ENCODE measurements at places on chromosomes 5 and 9.

- DNase-seq: no peak
These were observed 44.6 kb upstream of the ALDH1B1 start for GRCh38 chr9:38347946-38348345.

- DNase-seq: no peak
These were observed 25.7 kb downstream of the FAM170A start for GRCh38 chr5:119655061-119655460.

DNA sequence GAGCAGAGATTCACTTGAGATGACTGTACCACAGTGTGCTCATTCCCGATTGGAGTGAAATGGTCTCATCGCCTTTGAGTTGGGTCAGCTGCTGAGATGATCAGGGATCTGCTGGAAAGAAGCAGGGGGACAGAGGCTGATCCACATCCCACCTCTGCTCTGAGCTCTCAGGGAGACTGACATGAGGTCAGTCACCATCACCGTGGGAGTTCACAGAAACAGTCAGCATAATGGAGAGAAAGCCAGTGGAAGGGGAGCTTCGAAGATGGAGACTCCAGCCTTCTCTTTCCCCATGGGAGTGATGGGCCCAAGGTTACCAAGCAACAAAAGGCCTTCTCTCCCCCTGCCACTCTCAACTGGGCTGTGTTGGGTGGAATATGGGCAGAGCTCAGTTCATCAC, 276.4 kb downstream of the CDK5RAP2 start:
- no peak for DNase-seq

DNA sequence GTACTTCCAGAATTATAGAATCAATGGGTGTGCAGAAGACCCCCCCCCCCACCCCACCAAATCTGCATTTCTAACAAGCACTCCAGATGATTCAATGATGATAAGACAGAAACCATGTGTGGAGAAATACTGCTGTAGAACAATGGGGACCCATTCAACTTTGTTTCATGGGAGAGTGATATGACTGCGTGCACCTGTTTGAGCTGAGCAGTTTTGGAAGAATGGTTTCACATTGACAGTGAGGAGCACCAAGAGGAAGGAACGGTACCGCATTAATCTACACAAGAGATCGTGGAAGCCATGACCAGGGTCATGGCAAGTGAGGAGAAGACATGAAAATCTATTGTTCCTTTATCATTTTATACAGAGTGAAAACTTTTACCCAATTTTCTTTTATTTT, 202.7 kb downstream of the CD180 start:
- DNase-seq: no peak

DNA sequence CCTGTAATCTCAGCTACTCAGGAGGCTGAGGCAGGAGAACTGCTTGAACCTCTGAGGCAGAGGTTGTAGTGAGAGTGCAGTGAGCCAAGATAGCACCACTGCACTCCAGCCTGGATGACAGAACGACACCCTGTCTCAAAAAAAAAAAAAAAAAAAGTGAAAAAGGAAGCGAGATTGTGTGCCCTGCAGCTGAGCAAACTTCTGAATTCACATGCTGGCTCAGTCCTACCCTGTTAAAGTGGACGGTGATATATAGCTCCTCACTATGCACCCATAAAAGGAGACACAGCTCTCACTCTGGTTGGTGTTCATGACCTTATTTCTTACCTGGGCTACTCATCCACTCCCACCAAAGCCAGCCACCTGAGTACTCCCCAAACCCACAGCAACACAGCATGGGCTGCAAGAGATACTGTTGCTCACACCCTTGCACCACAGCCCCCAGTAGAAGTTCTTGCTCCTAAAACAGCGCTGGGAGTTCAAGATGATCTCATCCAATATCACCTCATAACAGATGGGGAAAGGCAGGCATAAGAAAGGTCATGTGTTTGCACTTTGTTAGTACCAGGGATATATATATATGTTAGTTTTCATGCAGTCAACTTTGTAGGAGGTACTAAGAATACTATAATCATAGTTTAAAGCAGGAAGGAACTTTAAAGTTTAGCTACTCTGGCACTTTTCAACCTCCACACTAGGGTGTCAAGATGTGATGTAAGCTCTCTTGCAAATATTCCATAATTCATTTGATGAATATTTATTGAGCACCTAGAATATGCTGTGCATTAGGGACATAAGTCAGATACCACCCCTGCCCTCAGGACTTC, 4.0 kb downstream of the TTLL11 start:
- DNase-seq: no peak

GRCh38 chr9:110626101-110626829, 42.3 kb upstream of the MUSK start:
- no peak for DNase-seq

GRCh38 chr9:14941501-14942405, 31.5 kb upstream of the FREM1 start:
- DNase-seq: no peak

- DNase-seq: peak; percentile 32
These were observed 2.6 kb upstream of the RFX3 start for GRCh38 chr9:3528451-3528850.

GRCh38 chr9:28915202-28915930, 1342.1 kb upstream of the C9orf72 start:
- DNase-seq: no peak

GRCh38 chr5:143977891-143978461, 166.0 kb downstream of the HMHB1 start:
- no peak for DNase-seq

- no peak for DNase-seq
These were observed 21.4 kb downstream of the GLRA1 start for GRCh38 chr5:151903243-151903653.

- peak; percentile 76 for DNase-seq
These were observed 30.7 kb downstream of the TRIP13 start for GRCh38 chr5:923281-923873.

DNA sequence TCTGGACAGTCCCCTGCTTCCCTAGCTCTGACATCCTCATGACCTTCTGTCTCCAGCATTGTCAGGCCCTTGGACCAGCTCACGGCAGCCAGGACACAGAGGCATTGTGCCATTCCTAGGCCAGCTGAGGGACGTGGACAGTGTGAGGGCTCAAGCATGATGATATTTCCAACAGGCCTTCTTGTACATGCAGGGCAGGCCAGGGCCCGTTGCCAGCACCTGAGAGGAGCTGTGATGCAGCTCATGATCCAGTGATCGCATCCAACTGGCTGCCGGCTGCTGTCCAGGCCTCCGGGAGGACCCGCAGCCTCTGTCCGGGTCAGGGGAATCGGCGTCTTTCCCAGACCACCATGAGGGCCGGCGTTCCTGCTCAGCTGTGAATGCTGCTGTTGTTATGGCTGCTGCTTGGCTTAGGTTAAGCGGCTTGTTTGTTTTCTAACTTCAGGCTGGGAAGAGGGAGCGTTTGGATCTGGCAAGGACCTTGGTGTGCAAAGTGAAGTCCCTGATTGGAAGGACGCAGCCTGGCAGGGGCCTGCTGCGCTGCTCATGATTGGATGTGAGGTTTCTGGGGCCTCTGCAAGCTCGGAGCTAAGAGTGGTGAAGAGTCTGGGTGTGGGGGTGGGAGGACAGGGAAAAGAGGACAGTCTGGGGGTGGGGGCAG, 53.8 kb downstream of the PDZD2 start:
- no peak for DNase-seq

Measured in stimulated activated CD4-positive, alpha-beta T cell treated with anti-CD3 and anti-CD28 coated beads, Interleukin-4, amount 100 ng/mL, for 1 hour (primary cell).